ENCODE measurements at places on chromosomes 16 and 17.

GRCh38 chr17:1555651-1556471 lies 6.7 kb downstream of the PITPNA start:
- no peak for DNase-seq

GRCh38 chr17:73758245-73758644 lies 114.0 kb upstream of the SDK2 start:
- no peak for DNase-seq

DNA sequence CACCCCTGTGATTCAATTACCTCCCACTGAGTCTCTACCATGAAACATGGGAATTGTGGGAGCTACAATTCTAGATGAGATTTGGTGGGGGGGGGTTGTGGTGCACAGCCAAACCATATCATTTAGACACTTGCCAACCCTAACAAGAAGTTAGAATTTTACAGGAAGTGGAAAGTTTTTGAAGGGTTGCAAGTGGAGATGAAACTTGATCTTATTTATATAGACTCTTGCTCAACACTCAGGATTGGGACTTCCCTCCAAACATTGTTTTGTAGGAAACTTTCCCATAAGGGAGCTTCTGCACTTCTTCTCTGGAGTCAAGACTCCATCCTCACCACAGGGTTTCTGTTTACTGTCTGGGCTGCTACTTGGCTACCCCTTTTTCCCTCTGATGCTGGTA lies 266.7 kb upstream of the CDH11 start:
- no peak for DNase-seq

GRCh38 chr17:17766077-17766743 lies 70.6 kb downstream of the SREBF1 start:
- DNase-seq: no peak

GRCh38 chr16:14284930-14285512 lies 213.9 kb downstream of the MRTFB start:
- no peak for DNase-seq

- no peak for DNase-seq
Observed at GRCh38 chr17:61174310-61174709, 225.3 kb upstream of the TBX2 start.

GRCh38 chr17:61490540-61490975 lies 38.3 kb downstream of the TBX4 start:
- peak; percentile 59 for DNase-seq

DNA sequence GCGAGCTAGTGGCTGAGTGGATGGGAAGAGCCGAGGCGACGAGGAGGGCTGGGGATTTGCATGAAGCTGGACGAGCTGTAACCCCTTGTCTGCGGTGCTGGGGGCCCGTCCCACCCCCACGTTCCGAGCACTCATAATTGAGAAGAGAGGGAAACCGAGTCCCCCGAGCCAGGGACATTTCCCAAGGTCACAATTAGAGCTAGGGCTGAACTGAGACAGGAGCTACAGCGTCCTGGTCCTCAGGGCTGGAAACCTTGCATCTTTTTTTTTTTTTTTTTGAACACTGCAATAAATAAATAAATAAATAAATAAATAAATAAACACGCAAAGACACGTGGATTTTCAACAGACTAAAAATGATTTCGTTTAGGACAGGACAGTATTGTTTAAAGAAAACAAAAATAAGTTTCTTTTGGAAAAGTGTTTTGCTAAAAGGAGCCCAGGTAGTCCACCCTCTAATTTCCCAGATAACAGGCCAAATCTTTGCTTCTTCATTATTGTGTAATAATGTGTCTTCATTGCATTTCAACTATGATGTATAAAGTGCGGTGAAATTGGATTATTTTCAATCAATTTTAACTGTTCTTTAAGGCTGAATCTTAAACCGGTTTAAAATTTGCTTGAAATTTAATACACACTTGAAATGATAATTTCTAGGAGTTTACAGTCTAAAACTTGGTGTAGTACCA lies 992 bp downstream of the GDPD1 start:
- DNase-seq: no peak

DNA sequence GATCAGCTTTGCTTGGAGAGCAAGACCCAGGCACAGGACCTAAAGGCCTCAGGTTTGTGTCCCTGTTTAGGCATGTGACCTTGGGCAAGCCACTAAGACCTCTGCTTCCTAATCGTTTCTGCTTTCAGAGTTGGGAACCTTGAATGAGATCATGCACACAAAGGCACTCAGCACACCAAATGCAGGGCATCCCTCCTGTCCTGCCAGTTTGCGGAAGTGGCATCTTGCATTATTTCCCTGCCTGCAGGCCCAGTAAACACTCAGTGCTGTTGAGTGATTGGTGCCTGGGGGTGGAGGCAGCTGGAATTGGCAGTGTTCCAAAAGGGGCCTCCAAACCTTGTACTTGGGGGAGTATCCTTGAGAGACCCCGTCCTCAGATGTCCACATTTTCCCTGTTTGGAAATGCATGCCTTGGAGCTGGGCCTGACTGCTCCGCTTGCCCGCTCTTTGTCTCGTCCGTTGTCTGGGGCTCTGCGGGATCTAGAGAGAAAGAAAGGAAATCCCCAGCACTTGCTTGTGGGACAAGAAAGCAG lies 28.7 kb downstream of the MRM1 start:
- no peak for DNase-seq

Measured in GM04503 (cell line).